ENCODE measurements at places on chromosomes 1 and 21. TPM values are rescaled to one million over a fixed set of nuclear protein-coding genes. Genes with fewer than 3 reads are reported as not detected.

- DNase-seq: no peak
Measured at GRCh38 chr1:228465141-228465540, 22.0 kb upstream of the RNF187 start.

DNA sequence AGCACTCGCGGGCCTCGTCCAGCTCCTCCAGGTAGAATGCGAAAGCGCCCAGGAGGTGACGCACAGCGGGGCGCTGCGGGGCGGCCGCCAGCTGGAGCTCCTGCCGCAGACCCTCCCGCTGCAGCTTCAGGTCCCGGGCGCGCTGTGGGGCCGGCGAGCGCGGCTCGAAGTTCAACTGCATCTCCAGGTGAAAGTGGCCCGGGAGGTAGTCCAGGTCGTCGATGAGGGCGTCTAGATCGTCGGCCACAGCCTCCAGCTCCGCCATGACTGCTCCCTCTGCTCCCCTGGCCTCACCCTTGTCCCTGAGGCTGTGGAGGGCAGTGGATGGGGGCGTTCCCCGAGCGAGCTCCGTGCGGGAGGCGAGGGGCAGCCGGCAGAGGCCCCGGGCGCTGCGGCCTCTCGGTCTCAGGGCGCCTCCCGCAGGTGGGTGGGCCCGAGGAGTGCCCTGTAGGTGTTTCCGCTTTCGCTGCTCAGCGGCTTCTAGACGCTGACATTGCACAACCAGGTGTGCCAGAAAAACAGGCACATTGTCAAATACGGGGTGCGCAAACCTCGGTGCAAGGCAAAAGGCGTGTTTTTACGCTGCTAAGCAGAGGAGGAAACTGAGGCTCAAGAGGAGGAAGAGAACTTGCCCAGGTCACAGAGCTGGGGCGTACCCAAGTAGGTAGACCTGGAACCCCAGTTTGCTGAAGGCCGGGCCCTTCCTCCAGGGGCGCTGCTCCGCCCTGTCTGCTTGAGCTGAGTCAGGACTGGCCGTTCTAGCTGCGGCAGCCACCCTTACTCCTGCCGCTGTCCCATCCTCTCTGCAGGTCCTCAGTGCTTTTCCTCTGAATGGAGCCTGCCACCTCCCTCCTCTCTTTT, at the start of gene TTC22:
Gene TTC22 (minus strand): TSS at position 425 of the 861 bp plus-strand sequence. CDS start 160 bp downstream, at position 265.
- peak; percentile 88 for DNase-seq

- no peak for DNase-seq
Measured at GRCh38 chr1:15248216-15248615, 1.2 kb downstream of the FHAD1 start.

DNA sequence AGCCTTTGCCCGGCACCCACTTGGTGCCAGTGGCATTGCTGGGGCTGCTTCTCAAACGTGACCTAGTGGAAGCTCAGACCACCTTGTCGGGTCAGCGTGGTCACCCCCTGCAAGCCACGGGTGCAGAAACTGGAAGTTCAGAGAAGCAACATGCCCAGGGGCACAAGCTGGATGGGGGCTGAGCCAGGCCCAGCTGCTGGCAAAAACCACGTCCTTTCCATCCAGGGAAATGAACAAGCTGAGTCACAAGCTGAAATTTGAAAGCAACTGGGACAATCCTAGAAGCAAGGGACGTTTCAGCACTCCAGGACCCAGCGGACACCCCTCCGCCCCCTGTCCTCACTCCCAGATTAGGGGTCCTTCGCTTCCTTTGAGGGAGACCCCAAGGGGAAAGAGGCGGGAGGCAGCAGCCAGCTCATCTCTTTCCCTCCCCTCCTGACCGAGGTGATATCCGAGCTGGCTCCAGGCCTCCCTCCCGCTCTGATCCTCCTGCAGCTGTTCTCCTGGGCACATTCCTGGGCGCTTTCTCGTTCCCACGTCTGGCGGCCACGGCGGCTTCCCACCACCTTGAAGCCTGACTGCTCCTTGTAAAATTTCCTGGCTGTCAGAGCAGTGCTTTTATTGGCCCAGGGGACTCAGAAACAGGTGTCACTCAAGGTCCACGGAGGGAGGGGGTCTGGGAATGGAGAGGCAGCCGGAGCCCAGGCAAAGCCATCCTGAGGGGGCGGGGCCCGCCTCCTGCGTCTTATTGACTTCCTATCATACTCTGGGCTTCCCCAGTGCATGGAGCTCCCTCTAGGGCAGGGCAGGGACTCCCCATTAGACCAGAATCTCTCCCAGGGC, 62.8 kb downstream of the PAX7 start:
- no peak for DNase-seq

GRCh38 chr1:205530116-205530515, 25.6 kb downstream of the CDK18 start:
- DNase-seq: peak; percentile 35

GRCh38 chr1:17586172-17586964, 46.9 kb downstream of the ARHGEF10L start:
- no peak for DNase-seq

DNA sequence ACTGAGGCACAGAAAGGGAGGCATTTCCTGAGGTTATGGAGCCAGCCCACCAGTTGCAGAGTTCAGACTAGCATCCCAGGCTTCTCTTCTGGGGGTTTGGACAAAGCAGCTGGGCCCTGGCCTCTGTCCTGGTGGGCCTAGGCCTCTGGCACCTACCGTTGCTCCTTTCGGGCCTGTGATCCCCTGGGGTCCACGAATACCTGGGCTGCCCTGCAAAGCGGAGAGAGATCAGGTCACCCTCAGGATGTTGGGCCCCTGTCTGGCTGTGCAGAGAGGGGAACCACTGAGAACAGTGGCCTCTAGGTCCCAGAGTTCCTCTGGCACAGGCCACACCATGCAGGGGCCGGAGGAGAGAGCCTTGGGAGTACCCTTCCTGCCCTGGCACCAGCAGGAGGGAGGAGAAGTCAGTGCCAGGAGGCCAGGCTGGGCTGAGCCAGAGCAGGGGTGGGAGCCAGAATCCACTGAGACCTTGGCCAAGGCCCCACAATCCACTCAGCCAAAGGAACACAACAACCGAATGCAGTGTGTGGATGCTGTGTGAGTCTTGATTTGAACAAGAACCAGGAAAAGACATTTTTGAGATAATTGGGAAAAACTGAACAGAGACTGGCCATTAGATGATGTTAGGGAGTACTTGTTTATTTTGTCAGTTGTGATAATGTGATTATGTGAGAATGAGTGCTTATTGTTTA, 8.9 kb downstream of the COL9A2 start:
- no peak for DNase-seq

DNA sequence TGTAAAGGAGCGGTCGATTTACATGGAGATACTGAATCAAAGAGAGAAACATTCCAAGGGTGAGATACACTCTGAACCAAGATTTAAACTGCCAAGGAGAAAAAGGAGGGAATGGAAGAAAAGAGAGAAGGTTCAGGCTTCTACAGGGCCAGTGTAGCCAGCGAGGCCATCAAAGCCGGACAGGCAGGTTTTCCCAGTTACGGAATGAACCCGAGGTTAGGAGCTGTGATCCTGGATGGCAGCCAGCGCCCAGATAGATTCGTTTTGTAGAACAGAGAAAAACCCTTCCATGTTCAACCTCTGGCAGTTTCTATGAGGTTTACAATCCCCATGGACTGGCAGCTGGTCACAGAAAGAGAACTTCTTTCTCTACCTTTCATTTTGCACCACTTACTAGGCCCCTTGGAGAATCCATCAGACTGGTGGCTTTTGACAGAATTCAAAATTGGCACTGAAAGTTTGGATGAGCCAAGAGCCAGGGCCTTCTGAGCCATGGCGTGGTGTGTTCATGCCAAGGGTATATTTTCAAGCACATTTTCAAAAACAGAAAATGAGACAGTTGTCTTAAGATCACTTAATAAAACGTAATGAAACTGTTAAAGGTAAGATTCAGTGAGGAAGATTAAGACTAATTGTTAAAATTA, 171.5 kb downstream of the RUNX1 start:
- DNase-seq: peak; percentile 90

The EDN2 gene
- polyA plus RNA-seq: 2.3 TPM

The PFKFB2 gene
- 21.7 TPM for polyA plus RNA-seq

DNA sequence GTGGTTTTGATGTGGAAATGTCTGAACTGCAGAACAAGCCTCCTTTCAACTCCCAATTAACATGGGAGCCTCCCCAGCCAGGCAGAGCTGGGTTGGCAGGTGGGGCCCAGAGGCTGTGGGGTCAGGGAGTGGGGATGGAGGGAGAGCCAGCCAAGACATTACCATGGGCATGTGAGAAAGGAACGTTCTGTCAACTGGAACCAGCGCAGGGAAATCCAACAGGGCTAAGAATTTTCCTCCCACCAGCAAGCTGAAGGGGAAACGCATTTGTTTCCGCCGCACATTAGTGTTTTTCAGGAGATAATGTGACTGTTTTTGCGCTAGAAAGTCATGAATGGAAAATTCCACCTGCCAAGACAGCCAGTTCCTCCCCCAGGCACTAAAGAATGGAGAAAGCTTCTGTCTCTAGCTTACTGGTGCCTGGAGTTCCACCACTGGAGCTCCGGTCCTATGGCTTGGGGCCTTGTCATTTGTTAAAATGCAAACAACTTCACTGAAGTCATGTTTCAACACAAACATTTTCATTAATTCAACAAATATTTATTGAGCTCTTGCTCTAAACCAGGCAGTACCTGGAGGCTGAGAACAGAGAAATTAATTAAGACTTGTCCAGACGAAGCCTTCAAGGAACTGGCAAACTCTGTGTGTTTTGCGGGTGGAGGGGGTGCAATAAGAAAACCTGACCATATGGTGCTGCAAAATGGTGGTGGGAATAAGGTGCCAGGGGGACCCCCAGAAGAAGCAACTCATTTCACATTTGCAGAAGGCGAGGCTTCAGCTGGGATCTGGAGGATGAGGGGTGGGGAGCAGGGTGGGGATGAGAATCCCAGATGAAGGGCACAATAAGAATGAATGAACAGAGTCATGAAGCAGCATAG, 305.1 kb downstream of the MATN1 start:
- peak; percentile 61 for DNase-seq

GRCh38 chr1:58768971-58769808, 14.7 kb downstream of the JUN start:
- peak; percentile 77 for DNase-seq

- peak; percentile 55 for DNase-seq
Measured at GRCh38 chr1:196309386-196309785, 298.9 kb downstream of the KCNT2 start.

The LIN28A gene
- polyA plus RNA-seq: not detected

DNA sequence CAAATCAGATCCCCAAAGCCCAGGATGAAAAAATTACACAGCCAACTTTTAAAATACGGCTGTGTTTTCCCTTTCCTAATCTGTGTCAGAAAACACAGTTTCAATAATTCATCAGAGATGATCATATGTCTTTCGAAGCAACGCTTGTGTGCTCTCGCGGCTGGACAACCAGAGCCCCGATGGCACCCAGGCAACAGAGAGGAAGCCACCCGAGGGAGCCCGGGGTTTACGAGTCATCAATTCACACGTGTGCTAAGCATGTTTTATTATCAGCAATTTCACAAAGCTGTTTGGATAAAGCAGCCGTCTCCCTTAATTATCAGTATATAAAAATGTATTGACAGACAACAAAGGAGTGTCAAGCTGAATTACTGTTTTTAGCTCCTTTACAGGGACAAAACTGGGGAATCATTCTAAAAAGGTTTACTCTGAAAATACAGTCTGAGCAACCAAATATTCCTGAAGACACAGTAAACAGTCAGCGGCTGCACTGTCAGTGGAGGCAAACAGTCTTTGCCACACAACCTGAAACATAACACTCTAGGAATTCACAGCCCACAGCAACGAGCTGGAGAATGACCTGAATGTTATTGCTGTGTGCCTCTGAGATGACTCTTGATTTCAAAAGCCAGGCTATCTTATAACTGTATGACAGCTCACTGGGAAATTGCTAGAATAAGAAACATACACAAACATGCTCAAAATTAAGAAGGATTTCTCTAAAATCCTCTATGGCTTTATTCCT, 201.0 kb downstream of the SIPA1L2 start:
- peak; percentile 85 for DNase-seq

The DNAI4 gene
- 4.1 TPM for polyA plus RNA-seq

DNA sequence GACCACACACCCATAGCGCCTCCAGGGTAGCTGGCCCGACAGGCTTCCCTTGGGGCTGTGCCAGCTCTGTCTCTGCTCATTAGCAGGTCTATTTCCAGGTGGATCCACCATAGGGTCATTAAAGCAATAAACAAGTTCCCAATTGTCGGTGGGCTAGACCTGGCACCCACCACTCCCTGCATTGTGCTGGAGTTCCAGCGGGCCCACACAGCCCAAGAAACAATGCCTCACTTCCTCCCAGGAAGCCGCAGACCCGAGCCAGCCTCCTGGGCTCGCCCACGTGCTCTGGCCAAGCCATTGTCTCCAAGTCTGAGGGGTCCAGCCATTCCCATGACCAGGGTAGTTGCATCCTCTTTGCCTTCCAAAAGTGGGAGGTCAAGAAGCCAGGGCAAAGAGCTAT, 27.5 kb upstream of the SOX13 start:
- no peak for DNase-seq

Measured in kidney (tissue), 22 donors.